ENCODE measurements at places on chromosomes 13 and 19. TPM values are rescaled to one million over a fixed set of nuclear protein-coding genes. Genes with fewer than 3 reads are reported as not detected.
A peak's percentile ranks its signal among the peaks of the same experiment; 100 is the strongest.

LGALS16 gene
- not detected for total RNA-seq

FAM216B gene
- total RNA-seq, result not detected

- no peak for DNase-seq
Measured at GRCh38 chr13:32548837-32549236, 10.2 kb upstream of the N4BP2L2 start.

ELSPBP1 gene
- not detected for total RNA-seq

CLEC17A gene
- total RNA-seq, result not detected

GRCh38 chr19:8593931-8594330 lies 16.6 kb downstream of the ADAMTS10 start:
- no peak for DNase-seq

PPP1R12C gene
- total RNA-seq, result 107 TPM

ITGBL1 gene
- not detected for total RNA-seq

- peak; percentile 53 for DNase-seq
Measured at GRCh38 chr19:39401549-39402345, 4.9 kb upstream of the ZFP36 start.

DNA sequence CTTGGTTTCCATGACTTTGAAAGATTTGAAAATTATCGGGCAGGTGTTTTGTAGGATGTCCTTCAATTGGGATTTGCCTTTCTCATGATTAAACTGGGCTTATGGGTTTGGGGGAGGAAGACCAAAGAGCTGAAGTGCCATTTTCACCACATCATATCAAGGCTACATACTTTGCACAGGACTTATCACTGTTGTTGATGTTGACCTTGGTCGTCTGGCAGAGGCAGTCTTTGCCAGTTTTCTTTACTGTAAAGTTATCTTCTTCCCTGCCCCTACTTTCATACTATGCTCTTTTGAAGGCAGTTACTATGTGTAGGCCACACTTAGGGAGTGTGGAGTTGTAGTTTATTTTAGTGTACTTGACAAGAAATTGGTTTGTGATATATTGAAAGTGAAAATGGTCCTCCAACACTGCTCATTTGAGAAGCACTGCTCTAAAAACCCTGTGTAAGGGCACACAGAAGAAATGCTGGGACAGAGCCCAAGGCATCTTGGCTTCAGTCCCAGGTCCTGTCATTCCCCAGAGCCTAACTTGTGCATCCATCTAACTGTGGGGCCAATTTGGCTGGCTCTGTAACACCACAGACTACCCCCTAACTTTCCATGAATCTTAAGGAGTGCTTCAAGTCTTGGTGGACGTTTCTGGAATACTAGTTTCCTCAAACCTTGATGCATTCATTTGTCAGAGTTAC lies 384.9 kb downstream of the KCNRG start:
- DNase-seq, result no peak

DPF1 gene
- total RNA-seq, result not detected

GRCh38 chr13:47139519-47139918 lies 242.7 kb upstream of the HTR2A start:
- no peak for DNase-seq

F2RL3 gene
- not detected for total RNA-seq

RAB11B gene
- 113 TPM for total RNA-seq

GRCh38 chr19:41219924-41220567 lies 1.0 kb downstream of the AXL start:
- no peak for DNase-seq

- no peak for DNase-seq
Measured at GRCh38 chr13:50322006-50322405, 306.8 kb downstream of the KCNRG start.

CYP4F2 gene
- total RNA-seq, result not detected

DNA sequence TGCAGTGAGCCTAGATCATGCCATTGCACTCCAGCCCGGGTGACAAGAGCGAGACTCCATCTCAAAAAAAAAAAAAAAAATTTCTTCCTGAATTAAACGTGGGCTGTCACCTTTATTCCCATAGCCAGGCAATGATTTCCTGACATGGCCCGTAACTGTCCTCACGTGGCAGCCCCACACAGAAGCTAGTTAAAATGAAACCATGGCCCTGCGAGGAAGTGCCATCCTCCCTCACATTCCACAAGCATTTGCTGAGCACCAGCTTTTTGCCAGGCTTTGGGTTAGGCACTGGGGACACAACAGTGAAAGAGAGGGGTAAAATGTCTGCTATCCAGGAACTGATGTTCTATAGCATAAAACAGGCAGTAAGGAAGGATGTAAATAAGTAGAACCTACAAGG lies 13.2 kb upstream of the FBXO27 start:
- DNase-seq, result no peak

GRCh38 chr19:43575955-43576878 lies 616 bp downstream of the PINLYP start:
- peak; percentile 16 for DNase-seq

- DNase-seq, result no peak
Measured at GRCh38 chr13:98143157-98143553, 261 bp downstream of the FARP1 start.

DNA sequence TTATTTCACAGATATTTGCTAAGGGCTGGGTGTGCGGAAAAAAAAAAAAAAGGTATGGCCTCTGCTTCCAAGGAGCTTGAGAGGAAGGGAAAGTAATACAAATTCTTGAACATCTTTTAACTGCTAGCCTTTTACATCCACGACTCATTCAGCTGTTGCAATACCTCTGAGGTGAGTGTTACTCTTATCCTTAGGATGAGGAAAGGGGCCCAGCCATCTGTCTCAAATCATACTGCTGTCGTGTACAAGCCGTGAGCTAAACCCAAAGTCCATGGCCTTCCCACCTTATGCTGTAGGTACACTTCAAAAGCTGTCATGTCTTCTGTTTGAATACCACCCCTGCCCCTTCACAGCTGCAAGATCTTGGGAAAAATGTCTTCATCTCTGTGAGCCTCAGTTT lies 146.8 kb downstream of the KCNRG start:
- no peak for DNase-seq

EFNA2 gene
- total RNA-seq, result not detected

GRCh38 chr13:102351521-102351920 lies 50.3 kb downstream of the FGF14 start:
- no peak for DNase-seq

- no peak for DNase-seq
Measured at GRCh38 chr19:6026390-6027227, 48.7 kb upstream of the RANBP3 start.

PSG7 gene
- total RNA-seq, result not detected

DNA sequence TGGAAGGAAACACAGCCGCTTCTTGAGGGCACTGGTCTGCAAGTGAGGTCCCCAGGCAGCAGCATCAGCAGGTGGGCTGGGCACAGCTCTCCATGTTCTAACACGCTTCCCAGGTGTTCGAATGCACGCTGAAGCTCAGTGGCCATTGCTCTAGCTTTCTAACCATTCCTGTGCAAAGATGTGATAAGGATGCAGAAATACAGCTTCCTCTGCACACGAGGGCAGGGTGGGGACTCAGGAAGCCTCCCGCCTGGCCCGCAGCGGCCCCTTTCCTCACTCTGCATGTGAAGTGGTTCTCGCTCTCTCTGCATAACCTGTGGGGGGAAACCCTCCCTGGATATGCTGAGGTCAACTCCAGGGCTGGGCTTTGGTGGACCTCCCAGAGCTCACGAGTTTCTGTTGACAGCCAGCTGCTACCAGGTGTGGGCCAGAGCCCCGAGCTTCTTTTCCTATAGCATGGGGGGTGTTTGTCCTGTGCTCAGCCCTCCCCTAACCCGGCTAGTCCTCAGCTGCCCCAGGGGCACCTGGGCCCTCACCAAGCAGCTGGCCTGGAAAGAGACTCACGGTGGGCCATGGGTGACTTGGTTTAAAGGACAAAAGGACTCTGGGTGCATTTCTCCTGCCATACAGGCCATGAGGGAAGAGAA lies 168.2 kb downstream of the TEX29 start:
- no peak for DNase-seq

ZNF610 gene
- total RNA-seq, result 0.93 TPM

PLK5 gene
- total RNA-seq, result not detected

- DNase-seq, result no peak
Measured at GRCh38 chr13:51862957-51863356, 1.2 kb downstream of the CCDC70 start.

C19orf67 gene
- not detected for total RNA-seq
